GM03348 (cell line): ENCODE measurements at places on chromosomes 16 and 17.

DNA sequence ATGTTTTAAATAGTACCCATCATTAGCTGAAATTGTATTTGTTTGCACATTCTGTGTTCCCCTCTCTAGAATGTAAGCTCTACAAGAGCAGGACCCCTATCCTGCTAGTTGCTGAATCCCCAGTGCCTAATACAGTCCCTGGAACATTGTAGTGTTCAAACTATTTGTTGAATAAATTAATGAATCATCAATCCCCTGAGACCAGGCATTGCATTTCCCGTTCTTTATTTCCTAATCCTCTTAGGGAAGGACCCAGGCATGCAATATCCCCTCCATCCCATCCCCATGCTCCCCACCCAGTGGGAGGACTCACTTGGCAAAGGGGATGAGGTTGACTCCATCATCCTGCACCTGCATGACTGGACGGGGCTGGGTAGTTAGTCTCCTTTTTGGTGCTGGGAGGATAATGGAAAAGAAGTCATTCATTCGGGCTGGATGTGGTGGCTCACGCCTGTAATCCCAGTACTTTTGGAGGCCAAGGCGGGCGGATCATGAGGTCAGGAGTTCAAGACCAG lies 3.2 kb downstream of the INCA1 start:
- no peak for DNase-seq

DNA sequence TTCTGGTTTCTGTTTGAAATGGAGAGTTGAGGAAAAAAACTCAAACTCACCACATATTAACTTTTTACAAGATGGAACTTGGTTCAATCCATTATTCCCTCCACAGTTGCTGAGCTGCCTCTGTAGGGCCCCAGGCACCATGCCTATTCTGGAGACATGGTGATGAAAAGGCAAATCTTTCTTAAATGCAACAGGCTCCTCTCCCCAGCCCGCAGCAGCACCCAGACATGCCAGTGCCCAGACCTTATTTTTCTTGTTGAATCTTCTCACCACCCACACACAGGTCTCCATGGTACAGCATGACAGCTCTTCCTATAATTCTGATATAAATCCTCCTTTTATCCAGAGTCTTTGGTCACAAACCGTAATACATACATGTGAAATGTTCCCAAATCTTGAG lies 7.6 kb downstream of the CYTH1 start:
- no peak for DNase-seq

DNA sequence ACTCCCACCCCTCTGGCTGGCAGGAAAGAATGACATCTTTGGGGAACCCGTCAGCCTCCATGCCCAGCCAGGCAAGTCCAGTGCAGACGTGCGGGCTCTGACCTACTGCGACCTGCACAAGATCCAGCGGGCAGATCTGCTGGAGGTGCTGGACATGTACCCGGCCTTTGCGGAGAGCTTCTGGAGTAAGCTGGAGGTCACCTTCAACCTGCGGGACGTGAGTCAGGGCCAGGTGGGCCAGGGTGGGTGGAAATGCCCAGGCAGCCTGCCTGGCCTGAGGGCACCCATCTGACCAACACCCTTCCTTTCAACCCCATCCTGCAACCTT lies 8.1 kb upstream of the DCAF7 start:
- no peak for DNase-seq

- DNase-seq = no peak
These were observed 11.2 kb downstream of the IRF8 start for GRCh38 chr16:85909932-85910853.

- DNase-seq = no peak
These were observed 11.9 kb downstream of the CDH15 start for GRCh38 chr16:89183463-89183862.

DNA sequence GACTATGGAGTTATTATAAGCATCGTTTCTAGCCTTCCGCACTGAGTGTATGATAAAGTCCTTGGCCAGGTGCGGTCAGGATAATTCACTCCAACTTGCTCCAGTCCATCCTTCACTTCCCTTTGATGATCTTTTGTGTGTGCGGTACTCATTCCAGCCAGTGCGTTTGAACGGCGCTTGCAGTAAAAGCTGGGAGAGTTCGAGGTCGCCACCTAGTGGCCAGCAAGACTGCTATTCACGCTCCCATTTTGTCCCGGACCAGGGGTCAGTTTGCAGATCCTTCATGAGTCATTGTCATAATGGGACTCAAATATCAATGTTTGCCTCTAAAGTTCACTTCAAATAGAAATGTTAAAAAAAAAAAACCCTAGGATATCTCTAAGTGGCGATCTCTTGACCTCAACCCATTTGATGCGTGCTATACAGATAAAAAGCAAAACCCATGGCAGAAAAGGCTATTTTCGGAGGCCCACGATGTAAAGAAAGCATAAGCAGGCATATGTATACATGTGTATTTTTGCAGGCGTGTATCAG lies 417.1 kb downstream of the TMEM114 start:
- DNase-seq = peak; percentile 61

DNA sequence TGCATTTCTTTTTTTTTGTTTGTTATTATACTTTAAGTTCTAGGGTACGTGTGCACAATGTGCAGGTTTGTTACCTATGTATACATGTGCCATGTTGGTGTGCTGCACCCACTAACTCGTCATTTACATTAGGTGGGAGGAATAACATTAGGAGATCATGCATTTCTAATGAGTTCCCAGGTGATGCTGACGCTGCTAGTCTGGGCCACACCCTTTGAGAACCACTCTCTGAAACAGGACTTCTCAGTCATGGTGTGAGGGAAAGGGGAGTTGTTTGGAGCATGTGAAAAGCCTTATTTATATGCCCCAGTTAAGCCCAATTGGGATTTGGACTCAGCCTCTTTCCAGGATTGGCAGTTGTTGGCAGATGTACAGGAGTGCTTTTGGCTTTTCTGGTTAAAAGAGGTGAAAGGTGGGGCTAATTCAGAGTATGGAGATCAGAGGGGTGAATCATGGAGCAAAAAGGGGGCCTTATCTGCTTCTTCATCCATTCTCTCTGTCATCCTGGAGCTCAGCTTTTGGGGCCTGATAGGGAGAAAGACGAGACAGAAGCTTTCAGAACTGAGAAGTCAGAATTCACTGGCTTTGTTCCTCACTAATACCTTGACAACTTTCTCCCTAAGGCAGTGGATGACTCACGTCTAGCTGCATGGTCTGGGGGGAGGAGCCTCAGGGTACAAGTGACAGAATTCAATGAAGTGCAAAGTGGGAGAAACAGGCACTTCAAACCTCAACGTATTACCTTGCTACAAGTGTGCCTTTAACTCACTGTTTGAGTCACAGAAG lies 180.0 kb upstream of the CACNG3 start:
- DNase-seq = no peak

DNA sequence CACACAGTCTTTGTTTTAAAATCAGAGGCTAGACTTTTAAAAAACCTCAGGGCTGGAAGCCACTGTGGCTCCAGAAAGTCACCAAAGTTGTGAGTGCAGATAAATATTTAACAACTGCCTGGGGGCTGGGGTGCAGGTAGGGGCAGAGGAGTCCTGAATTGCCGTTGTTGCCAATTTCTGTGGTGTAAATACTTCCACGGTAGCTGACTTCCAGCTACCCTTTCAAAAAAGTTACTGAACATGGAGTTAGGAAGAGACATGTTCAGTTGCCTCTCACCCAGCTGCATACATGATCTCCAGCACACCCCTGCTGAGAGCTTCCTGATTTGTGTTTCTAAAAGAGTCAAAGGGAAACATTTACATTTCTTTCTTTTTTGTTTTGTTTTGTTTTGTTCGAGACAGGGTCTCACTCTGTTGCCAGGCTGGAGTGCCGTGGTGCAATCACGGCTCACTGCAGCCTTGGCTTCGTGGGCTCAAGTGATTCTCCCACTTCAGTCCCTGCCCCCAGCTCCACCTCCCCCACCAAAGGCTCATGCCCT lies 58.7 kb downstream of the PLXDC1 start:
- no peak for DNase-seq

GRCh38 chr17:2947588-2947950 lies 115.8 kb downstream of the OR1D5 start:
- DNase-seq = no peak

DNA sequence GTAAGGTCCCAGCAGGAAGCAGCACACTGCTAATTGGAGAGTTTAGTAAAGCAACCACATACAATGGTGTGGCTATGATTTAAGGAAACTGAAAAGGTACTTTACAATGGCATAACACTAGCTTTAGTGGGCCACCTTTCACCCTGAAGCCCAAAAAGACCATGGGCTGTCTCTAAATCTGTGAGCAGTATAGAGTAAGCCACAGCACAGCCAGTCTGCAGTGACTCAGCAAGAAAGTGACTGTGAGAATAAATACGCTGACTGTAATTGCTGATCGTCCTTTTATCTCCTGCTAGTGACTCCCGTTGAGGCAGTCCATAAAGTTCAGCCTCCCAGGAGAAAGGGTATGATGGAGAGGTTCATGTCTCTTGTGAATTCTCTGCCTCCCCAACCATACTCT lies 679.8 kb upstream of the KIF2B start:
- DNase-seq = no peak

DNA sequence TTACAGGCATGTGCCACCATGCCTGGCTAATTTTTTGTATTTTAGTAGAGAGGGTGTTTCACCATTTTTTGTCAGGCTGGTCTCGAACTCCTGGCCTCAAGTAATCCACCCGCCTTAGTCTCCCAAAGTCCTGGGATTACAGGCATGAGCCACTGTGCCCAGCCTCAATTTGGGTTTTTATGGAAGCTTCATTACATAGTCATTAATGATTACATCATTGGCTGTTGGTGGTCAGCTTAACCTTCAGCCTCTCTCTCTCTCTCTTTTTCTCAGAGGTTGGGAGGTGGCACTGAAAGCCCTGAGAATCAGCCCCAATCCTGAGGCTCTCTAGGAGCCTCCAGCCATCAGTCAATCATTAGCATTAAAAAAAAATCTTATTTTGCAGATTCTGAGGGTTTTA lies 45.3 kb downstream of the C17orf58 start:
- no peak for DNase-seq

DNA sequence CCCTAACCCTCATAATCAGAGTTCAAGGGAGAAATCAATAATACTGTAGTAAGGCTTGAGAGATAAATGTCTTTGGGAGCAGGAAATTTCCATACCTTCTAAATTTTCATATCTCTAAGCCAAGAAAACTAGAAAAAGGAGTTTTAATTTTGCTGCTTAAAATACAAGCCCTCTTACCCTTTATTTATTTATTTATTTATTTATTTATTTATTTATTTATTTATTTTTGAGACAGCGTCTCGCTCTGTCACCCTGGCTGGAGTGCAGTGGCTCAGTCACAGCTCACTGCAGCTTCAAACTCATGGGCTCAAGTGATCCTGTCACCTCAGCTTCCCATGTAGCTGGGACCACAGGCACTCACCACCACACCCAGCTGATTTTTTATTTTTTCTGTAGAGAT lies 69.0 kb upstream of the GNAO1 start:
- DNase-seq = no peak

DNA sequence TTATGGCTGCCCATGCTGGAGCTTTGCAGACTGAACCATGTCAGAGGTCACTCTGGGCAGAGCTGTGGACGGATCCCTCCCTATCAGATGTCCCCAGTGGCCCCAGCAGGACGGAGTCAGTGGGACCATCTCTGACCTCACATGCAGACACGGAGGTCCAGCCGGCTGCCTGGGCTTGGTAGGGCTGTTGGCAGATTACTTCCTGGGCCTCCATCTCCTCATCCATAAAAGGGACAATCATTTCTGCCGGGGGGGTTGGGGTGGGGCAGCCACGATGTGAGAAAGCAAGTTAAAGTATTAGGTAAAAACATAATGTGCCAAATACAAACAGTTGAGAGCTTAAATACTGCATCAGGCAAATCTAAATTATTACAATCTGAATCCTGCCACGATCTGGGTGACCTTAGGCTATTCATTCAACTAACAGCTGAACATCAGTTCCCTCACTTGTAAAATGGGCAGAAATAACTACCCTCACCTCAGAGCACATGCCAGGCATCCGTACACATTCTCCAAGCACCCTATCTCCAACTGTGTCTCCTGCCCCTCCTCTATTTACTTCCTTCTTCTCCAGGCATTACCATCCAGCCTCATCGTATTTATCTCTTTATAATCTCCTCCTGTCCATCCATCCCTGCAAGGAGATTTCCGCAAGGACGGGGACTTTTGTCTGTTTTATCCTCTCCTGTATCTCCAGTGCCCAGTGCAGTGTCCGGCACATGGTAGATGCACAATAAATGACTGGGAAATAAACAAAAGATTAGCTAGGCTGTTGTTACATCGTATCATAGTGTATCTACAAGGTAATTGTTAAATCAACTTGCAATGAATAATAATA lies 192.3 kb upstream of the FOXF1 start:
- DNase-seq = no peak

DNA sequence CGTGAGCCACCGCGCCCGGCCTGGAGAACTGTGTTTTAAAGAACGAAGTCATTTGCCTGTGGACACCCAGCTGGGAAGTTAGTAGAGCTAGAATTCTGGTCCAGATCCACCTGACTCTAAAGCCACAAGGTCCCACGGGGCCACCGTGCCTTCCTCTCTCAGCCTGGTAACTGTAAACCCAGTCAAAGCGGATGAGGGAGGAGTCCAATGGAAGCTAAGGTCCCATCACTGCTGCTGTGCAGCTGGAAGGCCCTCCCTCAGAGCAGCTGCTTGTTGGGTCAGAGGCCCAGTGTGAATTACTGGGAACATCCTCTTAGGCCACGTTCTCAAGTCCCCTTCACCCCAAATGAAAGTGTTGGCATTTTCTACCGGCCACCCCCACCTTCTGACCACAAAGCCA lies 48.8 kb upstream of the CACNG5 start:
- DNase-seq = no peak

DNA sequence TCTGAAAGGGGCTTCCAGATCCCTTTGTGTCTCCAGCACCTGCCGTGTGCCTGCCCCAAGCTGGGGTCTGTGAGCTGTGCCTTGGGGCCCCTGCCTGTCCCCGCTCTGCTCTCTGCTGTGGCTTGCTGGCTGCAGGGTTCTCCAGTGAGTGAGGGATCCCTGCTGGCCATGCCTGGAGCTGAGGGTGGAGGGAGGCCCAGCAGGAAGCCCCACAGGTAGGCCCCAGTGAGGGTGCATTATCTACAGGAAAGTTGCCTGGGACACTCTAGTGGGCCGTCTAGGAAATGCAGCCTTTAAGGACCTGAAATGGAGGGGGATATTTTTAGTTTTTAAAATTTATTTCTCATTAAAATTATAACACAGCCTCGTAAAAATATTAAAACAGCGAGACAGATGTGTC lies 50.9 kb downstream of the JPH3 start:
- DNase-seq = peak; percentile 55

GRCh38 chr16:18975109-18975508 lies 8.6 kb upstream of the TMC7 start:
- no peak for DNase-seq
